ENCODE measurements at places on chromosomes 11 and 22.

GRCh38 chr11:73087730-73088129 lies 54.4 kb downstream of the FCHSD2 start:
- DNase-seq: no peak

- DNase-seq: no peak
These were observed 210.4 kb downstream of the BRD1 start for GRCh38 chr22:49617264-49617663.

- DNase-seq: no peak
These were observed 36.0 kb downstream of the CD6 start for GRCh38 chr11:61007383-61007955.

- DNase-seq: no peak
These were observed 13.2 kb upstream of the MICAL2 start for GRCh38 chr11:12097219-12097618.
